GM18507 (cell line): ENCODE measurements at places on chromosomes 7 and 10.

- no peak for DNase-seq
Measured at GRCh38 chr10:75097666-75098285, 13.7 kb upstream of the SAMD8 start.

DNA sequence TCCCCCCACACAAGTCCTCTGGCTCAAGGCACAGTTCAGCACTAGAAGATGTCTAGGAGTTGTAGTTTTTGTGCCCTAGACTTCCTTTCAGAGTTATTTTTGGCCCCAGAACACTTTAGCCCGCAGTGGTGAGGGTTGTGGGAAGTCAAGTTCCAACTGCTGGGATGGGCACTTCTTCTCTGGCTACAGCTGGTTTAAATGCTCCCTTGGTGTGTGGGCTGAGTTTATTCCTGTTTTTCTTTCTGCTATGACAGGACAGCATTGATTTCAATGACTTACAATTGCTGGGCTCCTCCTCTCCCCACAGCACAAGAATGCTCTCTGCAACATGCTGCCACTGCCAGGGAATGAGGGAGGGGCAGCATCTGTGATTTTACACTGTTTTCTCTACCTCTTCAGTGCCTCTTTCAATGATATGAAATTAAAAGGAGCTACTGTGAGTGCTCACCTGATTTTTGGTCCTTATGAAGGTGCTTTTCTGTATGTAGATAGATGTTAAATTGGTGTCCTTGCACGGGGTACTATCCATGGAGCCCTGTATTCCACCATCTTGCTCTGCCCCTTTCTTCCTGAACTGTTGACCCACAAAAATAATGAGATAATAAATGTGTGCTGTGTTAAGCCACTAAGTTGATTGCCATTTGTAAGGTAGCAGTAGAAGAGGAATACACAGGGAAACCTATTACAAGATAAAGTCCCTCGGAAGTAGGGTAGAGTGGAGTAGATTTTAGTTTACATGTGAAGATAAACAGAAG lies 56.3 kb downstream of the SLC13A1 start:
- no peak for DNase-seq

- DNase-seq = no peak
Measured at GRCh38 chr10:102648889-102649796, 4.9 kb downstream of the TRIM8 start.

GRCh38 chr7:133955208-133955607 lies 171.9 kb upstream of the LRGUK start:
- DNase-seq = no peak

- no peak for DNase-seq
Measured at GRCh38 chr7:45430397-45430796, 143.8 kb upstream of the ADCY1 start.
